ENCODE measurements at places on chromosomes 5 and 9.

DNA sequence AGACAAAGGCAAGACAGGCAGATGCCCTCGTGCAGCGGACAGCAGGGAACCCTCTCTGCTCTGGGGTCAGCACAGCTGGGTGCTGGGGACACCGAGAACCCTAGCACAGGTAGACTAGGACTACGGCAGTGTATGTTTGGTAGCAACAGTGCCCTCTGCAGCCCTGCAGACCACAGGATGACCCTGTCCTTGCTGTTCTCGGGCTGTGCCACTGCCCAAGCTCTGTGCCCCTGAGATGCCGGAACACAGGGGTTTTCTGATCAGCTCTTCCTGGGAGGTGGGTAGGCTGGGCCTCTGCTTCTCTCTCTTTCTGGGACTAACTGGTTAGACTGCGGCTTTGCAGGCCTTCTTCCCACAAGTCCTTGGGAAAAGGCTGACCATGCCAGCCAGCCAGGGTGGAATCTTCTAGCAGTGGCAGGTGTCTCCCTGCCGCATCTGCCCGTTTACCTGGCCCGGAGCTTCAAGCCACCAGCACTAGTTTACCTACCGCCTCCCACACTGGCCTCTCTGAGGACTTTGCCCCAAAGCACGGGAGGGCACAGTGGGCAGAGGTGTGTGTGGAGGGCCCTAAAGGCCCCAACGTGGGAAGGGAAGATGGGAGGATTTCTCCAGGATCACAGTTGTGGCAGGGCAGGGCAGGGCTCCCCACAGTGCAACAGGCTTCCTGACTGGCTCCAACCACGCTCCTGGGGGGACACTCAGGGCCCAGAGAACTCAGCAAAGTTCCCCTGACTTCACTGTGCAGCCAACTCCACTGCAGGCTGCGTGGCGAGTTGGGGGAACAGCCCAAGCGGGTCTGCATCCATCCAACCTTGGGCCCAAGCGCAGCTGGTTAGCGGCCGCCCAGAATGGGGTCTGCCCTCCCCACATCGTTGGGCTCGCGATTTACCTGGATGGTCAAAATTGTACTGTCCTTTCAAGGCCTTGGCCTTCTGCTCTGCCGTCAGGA is 1.2 kb downstream of the UCK1 start:
- DNase-seq, result no peak

GRCh38 chr5:169280286-169280685 is 20.7 kb downstream of the SLIT3 start:
- DNase-seq, result no peak

DNA sequence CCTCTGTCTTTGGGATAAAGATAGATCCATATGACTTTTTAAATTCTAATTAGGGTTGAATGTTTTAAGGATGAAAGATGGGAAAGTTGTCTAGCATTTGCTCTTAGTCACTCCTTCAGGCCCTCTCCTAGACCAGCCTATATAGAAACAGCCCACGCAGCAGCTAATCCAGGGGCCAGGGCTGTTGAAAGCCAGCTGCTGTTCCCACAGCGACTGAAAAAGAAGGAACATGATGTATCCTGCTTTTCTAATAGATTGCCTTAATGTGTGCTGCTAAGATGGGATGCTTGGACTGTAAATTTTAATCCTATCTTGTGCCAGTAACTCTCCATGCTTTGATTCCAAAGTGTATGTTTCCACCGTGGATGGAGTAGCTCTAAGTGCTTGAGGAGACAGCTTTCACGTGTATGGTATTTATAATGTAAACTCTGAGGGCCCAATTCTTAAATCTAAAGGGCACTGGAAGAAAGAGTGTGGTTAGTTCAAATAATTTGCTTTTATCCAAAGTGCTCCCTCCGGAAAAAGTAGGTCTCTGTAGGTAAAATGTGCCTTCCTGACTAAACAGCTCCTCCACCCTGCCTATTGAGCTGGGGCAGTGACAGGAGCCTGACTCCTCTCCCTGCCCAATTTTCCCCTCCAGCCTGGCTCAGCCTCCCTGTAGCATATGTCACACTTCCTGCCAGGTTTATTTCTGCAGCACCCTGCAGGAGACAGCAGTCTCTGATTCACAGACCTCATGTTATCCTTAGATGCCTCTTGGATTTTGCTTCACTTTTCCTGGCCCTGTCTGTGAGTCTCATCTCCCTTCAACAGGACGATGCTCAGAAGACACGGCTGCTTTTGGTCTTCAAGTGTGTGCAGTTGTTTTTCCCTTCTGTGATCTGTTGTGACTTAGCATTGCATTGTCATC is 33.2 kb downstream of the SLC36A1 start:
- no peak for DNase-seq

DNA sequence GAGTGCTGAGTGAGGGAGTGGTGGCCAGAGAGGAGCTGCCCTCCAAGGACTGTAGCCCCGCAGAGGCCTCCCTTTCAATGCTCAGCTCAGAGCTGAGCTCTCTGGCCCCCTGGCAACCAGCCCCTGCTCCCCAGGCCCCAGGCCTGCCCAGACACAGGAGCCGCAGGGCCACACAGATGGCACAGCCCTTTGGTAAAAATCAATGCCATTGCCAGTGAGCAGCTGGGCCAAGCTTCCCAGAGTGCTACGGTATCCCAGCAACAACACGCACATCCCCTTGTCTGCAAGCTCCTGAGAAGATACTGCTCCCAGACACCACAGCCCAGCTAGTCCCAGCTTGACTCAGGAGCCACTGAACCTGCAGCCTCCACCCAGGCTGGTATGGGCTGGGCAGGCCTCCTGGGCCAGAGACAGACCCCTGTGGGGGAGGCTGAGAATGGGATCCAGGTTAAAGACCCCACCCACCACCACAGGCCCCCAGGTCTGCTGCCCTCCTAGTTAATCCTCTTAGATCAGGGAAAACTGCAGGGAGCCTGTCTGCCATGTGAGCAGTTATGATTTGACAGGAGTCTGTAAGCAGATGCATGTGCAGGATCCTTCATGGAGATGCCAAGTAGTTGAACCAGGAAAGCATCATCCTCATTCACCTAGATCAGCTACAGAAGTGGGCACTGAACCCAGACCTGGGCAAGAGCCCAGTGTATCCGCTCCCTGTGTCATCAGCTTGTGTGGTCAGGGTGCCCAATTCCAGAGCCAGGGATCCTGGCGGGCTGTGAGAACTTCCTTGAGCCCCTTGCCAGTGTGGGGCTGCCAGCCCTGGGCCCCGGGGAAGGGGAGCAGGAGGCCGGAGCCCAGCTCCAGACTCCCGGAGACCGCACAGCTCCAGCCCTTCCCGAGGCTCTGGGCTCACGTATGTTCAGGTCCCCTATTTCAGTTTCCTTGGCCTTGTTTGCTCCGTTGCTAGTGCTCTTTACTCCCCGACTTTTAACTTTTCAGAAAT is 26.7 kb upstream of the ADAMTS2 start:
- DNase-seq, result no peak

DNA sequence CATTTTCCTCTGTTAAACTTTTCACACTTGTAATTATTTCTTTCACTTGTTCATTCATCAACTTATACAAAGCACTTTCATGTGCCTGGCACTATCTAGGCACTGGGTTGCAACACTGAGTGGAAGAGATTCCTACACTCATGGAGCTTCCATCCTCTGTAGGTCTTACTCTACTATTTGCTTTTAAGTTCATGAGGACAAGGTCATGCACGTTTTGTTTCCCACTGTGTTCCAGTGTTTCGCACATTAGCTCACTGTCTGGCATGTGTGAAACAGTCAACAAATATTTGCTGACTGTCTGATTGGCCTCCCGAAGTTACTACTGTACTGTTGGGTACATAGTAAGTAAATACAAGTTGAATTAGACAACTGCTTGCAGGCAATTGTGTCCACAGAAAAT is 87.9 kb upstream of the IFNK start:
- DNase-seq, result no peak

GRCh38 chr5:128774605-128775004 is 190.7 kb upstream of the SLC27A6 start:
- no peak for DNase-seq

GRCh38 chr9:113622600-113623400 is 159.3 kb downstream of the RGS3 start:
- DNase-seq, result no peak

GRCh38 chr5:154780128-154780527 is 25.0 kb downstream of the LARP1 start:
- DNase-seq, result no peak

GRCh38 chr5:56517011-56517416 is 283.9 kb upstream of the ANKRD55 start:
- peak; percentile 30 for DNase-seq

GRCh38 chr9:131191857-131192256 is 66.5 kb downstream of the NUP214 start:
- no peak for DNase-seq

DNA sequence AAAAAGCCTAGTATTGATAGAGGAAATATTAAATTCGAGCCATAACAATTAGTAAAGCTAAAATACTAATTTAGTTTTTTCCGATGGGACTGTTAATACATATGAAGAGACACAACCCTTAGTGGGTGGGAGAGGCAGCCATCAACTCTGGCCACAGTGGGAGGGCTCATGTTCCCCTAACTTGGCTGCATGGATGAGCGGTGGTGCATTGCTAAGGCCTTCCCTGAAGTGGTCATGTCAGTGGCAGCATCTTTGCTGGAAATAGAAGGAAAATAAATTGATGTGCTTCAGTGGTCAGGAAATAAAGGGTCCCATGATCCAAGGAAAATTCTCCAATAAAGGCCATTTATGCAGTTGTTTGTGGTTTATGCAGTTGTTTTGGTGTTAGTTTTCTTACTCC is 33.9 kb upstream of the F2RL2 start:
- no peak for DNase-seq

DNA sequence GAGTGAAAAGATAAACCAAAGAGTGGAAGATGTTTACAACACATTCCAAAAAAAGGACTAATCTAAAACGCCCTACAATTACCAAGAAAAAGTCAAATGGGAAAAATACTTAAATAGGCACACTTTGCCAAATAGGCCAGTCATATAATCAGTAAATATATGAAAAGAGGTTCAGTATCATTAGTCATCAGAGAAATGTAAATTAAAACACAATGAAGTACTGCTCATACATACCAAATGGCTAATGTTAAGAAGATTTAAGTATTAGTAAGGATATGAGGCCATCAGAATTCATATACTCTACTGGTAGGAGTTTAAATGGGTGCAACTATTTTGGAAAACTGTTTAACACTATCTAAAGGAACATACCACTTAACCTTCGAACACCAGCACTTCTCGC is 47.6 kb downstream of the ZDHHC21 start:
- no peak for DNase-seq

GRCh38 chr9:129990269-129991010 is 52.5 kb downstream of the FNBP1 start:
- peak; percentile 51 for DNase-seq

DNA sequence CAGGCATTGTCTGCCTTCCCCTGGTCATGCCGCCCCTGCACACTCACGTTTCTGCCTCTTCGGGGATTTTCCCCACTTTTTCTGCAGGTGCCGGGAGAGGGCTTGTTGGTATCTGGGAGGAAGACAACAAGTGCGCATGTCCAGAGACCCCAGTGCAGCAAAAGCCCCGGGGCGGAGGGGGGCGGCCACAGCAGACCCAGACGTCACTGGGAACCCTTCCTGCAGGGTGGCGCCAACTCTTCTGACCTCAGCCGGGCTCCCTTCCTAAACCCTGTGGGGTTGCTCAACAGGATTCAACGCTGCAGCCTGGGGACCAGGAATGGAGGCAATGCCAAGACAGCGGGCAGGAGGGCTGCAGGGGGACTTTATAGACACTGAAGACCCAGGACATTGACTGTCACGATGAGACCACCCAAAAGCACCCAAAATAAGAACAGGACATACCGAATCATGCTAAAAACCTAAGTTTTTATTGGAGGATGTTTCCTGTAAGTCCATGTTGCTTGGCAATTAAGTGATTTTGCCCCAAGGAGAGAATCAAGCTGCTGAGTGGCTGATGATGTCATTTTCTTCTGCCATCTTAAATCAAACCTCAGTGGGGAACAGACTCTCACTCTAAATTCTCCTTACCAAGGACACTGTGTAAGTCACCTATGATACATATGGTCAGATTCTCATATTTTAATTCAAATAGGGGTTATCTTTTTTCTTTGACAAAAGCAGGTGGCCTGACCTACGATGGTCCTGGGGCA is 62.9 kb upstream of the SIMC1 start:
- DNase-seq, result no peak

DNA sequence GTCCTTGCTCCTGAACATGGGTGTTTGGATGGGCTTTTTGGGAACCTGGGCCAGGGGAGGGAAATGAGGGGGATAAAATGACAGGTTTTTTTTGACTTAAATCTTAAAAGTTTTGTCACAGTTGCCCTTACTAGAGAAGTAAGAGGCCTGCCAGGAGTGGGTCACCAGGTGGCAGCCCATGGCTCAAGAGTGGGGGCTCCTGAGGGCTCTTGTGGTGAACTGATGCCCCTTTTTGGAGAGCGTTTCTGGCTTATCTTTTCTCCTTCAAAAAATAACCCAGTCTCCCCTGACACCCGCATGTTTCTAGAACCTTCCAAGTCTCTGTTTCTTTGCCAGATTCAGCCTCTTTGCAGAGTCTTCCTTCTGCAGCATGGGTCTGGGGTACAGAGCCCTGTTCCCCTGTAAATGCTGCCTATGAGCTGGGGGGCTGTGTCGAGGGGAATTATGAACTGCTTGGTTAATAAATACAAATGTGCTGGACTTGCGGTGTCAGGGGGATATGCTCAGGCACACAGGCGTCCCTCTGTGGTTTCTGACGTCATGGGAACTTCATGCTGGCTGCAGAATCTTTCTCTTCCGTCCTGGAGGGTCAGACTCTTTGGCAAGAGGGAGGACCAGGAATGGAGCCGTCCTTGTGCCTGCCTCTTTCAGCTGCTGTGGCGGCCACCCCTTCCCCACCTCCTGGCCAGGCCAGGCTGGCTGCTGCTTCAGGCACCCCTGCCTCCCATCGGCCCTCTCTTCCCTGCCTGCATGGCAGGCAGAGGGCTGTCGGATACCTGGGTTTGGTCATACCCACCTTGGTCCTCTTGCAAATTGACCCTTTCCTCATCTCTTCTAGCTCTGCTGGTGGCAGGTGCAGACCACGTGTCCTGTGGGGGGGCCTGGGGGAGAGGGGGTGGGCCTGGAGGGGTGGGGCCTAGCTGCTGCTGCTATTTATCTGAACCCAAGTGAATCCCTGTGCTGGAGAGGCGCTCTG is 30.1 kb downstream of the PTPA start:
- no peak for DNase-seq

DNA sequence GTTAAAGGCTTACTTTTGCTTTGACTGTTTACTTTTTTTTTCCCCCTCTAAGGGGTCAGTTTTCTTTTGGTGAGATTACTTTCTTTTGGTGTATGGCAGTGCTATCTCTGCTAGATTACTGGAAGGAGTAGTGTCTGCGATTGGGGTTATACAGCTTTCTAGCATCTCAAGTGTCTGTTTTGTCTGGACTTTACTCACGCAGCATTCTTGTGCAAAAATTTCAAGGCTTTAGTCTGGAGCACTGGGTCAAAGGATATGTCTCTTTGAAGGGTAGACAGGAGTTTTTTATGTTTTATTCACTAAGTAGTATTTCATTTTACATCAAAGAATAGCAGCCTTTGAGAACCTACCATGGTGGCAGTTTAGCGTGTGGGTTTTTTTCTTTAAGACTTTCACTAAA is 52.6 kb downstream of the NDUFS4 start:
- DNase-seq, result no peak

- no peak for DNase-seq
Measured at GRCh38 chr5:174532455-174533453, 191.6 kb upstream of the MSX2 start.
